ENCODE measurements at places on chromosomes 1 and 21.

GRCh38 chr1:22327411-22327810 lies 124.2 kb upstream of the ZBTB40 start:
- DNase-seq, result no peak

DNA sequence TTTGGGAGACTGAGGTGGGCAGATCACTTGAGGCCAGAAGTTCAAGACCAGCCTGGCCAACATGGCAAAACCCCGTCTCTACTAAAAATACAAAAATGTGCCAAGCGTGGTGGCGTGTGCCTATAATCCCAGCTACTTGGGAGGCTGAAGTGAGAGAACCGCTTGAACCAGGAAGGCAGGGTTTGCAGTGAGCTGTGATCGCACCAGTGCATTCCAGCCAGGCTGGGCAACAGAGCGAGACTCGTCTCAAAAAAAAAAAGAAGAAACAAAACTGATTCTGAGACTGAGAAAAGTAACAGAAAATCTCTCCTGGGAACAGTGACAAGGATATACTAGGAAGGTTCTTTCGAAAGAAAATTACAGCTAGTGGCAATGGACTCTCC lies 20.9 kb downstream of the USP48 start:
- DNase-seq, result no peak

DNA sequence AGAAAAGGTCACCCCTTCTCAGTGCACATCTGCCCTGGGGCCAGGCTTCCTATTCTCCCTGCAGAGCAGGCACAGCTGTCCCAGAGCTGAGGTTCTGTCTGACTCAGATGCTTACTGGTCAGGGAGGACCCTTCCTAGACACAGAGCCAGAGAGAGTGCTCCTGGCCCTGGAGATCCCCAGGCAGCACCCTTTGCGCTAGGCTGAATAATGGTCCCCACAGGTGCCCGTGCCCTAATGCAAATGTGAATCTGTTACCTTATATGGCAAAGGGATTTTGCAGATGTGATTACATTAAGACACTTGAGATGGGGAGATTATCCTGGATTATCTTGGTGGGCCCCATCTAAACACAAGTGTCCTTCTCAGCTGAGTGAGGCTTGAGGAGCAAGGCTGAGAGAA lies 2.6 kb upstream of the TNNI1 start:
- DNase-seq, result no peak

GRCh38 chr21:44750675-44751025 lies 39.3 kb upstream of the TSPEAR start:
- no peak for DNase-seq

- peak; percentile 79 for DNase-seq
Observed at GRCh38 chr1:23452011-23452411, 27.5 kb upstream of the TCEA3 start.

- DNase-seq, result no peak
Observed at GRCh38 chr1:177471244-177471643, 300.5 kb downstream of the BRINP2 start.

DNA sequence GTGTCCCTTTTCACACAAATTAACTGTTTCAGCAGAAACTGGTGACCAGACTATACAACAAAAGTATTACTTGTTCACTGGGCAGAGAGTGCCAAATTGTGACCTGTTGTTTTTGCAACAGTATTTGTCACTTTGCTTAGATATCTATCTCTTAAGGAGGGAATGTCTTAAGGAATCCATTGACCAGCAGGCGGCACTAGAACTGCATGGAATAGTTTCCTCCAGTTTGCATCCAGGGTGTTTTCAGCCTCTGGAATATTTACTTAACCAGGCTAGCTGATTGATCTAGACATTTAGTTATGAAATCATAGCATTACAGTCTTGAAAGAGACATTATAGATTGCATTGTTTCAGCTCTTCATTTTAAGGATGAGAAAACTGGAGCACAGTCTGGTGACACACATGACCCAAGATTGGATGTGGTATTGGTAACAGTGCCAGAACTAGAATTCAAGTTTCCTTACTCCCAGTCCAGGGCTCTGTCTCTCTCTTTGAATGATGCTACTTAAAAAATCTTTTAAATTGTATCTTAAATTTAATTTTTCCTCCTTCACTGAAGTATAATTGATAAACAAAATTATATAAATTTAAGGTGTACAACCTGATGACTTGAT lies 16.9 kb downstream of the RPTN start:
- DNase-seq, result no peak

GRCh38 chr1:33332881-33333280 lies 12.0 kb upstream of the A3GALT2 start:
- no peak for DNase-seq

DNA sequence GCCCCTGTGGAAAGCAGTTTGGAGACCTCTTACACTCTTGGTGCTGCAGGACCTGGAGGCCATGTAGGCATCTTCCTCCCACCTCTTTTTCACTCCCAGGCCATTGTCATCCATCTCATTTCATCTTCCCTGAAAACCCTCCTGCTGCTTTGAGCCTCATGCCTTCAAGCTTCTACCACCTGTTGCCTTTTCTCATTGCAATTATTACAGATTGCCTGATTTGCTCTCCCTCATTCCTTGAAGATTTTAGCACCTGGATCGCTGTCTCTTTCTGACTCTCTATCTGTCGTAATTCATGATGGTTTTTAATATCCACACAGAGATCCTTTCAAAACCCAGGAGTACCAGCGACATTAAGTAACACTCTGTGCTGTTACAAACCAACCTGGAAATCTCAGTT lies 350.2 kb downstream of the CAMTA1 start:
- DNase-seq, result no peak

DNA sequence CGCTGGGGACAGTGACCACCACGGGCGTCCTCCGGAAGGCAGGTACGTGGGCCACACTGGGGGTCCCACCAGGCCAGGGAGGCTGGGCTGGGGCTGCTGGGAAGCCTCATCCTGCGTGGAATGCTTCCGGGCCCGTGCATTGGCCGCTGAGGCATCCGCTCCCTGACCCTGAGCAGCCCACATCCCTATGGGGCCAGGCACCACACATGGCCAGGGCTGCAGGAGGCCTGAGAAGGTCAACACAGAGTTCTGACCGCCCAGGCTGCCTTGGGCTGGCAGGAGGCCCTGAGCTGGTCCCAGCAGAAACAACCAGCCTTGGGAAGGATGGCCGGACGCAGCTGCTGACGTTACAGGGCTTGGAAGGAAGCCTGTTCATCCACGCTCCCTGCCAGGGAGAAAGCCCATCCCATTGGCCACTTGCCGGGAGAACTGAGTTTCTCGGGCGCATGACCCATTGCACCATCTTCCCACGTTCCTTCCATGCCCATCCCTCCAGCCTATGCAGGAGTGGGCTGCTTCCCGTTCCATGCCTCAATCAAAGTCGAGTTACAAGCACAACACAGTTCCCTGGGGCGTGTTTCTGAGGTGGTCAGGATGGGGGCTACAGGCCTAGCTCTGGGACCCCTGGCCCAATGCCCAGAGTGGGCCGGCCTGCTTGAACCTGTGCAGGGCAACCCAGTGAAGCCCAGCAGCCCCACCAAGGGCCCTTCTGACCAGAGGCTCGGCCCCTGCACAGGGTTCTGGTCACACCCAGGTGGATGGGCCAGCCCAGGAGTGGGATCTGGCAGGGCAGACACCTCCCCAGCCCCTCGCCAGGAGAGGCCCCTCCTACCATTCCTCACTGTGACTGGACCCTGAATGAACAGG lies 31.7 kb downstream of the TRIM11 start:
- DNase-seq, result no peak

DNA sequence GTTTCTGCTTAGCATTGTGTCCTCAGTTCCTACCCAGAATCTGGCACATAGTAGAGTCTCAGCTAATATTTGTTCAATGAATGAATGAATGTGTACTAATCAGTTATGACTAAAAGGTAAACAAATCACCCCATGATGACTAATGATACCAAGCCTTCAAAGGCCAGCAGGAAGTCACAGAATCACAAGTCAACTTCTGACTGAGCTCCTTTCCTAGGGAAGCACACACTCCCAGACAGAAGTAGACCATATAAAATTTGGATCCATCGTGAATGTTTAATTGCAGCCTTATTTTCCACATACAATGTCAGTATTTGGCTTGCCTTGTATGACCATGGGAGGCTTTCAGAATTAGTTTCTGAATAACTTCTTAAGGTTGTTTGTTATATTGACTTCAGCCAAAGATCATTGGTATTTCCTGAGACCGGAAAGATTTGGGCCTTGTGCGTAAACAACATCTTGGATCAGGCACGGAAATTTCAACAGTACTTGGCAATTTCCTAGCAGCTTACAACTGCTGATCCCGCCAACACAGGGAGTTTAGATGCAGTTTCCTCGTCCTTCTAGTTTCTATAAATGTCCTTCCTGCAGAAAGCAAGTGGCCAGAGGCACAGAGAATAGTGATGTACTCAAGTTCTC lies 185.9 kb upstream of the ATP1B1 start:
- DNase-seq, result no peak
